EL (cell line): ENCODE measurements at places on chromosomes 1 and 21.

DNA sequence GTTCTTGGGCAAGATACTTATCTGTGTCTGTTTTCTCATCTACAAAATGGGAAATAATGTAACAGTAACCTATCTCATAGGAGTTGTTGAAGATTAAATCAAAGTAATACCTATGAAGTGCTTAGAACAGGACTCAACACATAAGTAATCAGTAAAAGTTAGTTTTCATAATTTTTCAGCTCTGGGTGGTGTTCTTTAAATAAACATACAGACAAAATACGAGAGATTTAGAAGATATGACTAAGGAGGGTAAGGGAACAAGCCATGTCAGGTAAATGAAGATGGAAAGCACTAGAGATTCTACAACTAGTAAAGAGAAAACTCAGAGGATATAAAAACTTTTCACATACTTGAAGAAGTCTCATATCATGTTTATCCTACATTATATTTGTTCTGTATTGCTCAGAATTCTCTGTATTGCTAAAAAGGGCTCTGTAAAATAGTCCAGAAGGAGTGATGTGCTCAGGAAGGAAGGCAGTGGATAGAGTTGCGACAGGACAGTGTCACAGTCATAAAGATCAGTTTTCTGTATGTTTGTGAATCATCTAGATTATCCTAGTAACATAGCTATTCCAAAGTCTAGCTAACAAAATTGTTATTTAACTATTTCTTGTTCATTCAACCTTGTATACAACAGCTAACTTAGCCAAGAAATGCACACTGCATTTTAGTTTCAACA is 16.0 kb downstream of the LIN9 start:
- no peak for DNase-seq

GRCh38 chr1:59332983-59333382 is 36.1 kb downstream of the FGGY start:
- DNase-seq = peak; percentile 66

GRCh38 chr1:186139701-186140100 is 235.4 kb downstream of the TPR start:
- peak; percentile 69 for DNase-seq

- peak; percentile 64 for DNase-seq
Observed at GRCh38 chr1:16082283-16083038, 9.0 kb upstream of the FAM131C start.

DNA sequence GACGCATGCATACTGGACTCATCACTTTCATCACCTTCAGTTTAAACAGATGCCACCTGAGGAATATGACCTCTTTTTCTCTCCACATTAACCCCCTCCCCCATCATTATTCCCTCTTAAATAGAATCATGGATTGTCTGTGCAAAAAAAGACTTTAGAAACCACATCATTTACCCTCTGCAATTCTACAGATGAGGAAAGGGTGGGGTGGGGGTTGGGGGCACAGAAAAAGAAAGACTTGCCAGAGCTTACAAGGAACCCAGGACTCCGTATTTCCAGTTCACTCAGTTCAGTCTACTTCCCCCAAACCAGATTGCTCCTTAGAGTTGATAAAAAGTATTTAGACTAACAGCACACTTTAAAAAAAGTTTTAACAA is 26.2 kb upstream of the NFIA start:
- no peak for DNase-seq

DNA sequence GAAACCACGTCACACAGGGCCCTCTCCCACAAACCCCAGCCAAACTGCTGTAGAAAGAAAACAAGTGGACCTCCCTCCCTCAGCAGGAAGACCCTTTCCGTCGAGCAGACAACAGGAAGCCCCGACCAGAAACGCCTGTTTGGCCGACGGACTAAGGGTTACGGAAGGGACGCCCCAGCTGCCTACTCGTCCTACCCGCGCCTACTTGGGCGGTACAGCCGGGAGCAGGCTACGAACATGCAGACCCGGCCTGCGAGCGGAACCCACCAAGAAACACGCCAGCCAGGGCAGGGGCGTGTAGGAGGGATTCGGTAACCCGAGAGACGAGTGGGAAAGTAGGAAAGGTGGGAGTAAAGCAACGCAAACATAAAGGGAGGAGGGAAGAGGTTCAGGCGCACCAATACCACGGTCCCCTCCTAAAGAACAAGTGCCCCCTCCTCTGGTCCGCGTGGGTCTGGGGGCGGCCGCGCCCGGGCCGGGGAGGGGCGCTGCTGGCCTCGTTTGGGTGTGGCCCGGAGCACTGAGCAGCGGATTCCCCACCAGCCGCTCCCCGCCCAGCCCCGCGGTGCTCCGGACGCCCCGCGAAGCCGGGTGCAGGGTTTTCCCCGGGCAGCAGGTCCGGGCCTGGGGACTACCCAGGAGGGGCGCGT is 450 bp downstream of the S100A10 start:
- DNase-seq = peak; percentile 46

DNA sequence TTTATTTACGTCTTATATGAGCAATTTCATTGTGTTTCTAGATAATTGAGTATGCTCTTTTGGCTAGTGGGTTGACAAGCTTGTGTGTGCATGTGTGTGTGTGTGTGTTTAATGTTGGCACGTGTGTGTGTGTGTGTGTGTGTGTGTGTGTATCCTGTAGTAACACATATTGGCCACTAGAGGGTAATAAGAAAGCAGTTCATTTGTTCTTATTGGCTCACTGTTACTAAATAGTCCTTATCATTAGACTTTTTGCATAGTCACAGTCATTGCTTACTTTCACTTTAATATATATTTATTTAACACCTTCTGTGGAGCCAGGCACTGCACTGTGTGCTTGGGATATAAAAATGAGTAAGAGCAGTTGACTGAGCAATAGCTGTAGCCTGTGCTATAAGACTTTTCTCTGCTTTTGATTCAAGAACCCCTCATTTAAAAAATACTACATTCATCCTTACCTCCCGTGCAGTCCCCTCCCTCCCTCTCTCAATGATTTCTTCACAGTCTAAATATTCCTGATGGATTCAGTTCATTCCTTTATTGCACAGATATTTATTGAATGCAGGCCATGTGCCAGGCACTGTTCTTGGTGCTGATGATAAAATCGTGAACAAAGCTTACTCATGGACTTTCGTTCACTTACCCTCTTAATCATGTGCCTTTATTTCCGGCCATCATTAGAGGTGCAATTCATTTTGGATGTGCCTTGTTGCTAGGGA is 96.7 kb downstream of the DYRK1A start:
- DNase-seq = peak; percentile 68

DNA sequence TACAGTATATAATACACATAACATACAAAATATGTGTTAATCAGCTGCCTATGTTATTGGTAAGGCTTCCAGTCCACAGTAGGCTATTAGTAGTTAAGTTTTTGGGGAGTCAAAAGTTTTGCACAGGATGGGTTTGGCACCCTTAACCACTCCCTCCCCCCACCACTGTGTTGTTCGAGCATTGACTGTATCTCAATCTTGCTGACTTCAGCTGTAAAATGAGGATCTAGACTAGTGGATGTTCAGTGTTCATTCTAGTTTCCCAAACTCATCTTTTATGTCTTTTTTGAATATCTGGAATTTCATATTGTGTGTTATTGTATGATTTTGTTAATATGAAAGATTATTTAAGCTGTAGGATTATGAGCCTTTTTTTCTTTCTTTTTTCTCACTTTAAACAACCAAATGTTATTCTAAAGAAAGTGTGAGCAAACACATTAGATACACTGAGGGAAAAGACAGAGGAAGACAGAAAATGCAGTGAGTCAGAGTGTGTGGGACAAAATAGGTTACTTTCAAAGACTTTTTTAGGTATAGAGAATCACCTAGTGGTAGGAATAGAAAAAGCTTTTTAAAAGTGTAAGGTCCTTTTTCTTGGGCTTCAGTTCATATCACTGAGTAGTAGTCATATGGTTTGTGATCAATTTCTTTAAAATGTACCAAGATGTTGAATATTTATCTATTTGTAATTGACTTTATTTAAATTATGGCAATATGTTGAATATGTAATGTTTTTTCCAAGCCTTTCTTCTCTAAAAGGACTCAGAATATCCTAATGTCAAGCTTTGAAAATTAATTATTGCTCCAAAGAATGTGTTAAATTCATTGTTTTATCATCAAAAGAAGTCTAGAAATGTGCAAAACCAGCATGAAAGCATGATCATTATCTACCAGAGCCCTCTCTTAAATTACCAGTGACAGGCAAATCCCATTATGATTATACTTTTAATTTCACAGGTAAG is 17.9 kb upstream of the CENPF start:
- peak; percentile 71 for DNase-seq

- DNase-seq = no peak
Observed at GRCh38 chr1:90778486-90778885, 61.4 kb upstream of the BARHL2 start.

DNA sequence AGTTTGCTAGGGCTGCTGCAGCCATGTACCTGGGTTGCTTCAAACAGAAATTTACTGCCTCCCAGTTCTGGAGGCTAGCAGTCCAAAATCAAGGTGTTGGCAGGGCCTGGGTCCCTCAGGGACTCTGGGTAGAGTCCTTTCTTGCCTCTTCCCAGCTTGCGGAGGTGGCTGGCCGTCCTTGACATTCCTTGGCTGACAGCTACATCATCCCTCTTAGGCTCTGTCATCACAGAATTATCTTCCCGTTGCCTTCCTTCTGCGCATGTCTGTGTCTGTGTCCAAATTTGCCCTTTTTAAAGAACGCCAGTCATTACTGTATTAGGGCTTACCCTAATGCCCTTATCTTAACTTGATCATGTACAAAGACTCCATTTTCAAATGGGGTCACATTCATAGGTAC is 37.6 kb upstream of the PGBD5 start:
- DNase-seq = no peak

DNA sequence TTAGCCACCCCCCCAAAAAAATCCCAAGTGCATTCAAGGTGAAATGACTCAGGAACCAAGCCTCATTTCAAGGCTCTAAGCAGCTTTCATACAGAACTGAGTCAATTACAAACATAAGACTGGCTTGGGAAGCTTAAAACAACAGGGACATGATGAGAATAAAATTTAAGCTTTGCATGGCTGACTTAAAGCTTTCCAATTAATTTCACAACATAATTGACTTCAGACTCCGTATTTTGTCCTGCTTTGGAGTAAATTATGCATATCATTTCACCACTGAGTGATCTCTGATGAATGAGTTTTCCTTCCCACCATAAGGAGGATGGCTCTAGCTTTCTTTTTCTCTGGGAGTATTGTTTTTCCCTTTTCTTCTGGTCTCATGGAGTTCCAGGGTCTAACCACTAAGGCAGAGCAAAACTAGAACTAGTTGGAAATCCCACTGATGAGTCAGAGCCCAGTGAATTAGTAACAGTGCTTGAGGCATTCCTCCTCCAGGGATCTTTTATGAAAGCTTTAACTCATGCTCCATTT is 72.8 kb downstream of the XCL2 start:
- peak; percentile 94 for DNase-seq
